GM12891 (cell line): ENCODE measurements at places on chromosomes 7 and 10.

GRCh38 chr7:129095258-129095657, 40.3 kb upstream of the TNPO3 start:
- no peak for DNase-seq

- no peak for DNase-seq
Measured at GRCh38 chr7:158649279-158649678, 55.3 kb downstream of the NCAPG2 start.

GRCh38 chr7:92061154-92061553, 73.1 kb downstream of the CYP51A1 start:
- DNase-seq: no peak

GRCh38 chr10:32144817-32145688, 88.8 kb upstream of the KIF5B start:
- DNase-seq: no peak

GRCh38 chr7:80334196-80334595, 177.7 kb downstream of the GNAT3 start:
- no peak for DNase-seq

DNA sequence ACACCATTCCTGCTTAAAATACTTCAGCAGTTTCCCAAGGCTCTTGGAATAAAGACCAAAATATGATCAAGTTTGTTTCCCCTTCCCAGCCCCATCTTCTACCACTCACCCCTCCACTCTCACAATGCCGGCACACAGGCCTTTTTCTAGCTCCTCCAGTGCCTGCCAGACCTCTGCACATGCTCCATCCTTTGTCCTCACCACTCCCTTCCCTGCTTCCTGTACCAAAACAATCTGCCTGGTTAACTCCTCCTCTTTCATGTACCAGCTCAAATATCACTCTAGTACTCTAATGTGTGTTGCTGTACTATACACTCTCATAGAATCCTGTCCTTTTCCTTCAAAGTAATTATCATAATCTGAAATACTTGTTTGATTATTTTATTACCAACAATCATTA, 19.4 kb downstream of the SCRN1 start:
- no peak for DNase-seq

- DNase-seq: no peak
Measured at GRCh38 chr10:51521605-51522004, 177.8 kb downstream of the CSTF2T start.

- DNase-seq: no peak
Measured at GRCh38 chr7:136039577-136040345, 62.6 kb upstream of the MTPN start.

DNA sequence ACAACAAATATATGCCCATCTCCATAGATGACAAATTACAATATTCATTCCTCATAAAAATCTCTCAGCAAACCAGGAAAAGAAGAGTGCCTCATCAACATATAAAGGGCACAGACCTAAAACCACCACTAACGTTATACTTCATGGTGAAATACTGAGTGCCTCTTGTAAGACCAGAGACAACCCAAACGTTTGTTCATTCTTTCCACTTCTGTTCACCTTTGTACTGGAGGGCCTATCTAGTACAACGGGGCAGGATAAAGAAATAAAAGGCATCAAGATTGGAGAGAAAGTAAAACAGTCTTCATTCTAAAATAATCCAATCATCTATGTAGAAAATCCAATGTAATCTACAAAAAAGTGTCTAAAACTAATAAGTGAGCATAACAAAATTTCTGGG, 79.1 kb downstream of the LARP4B start:
- no peak for DNase-seq

DNA sequence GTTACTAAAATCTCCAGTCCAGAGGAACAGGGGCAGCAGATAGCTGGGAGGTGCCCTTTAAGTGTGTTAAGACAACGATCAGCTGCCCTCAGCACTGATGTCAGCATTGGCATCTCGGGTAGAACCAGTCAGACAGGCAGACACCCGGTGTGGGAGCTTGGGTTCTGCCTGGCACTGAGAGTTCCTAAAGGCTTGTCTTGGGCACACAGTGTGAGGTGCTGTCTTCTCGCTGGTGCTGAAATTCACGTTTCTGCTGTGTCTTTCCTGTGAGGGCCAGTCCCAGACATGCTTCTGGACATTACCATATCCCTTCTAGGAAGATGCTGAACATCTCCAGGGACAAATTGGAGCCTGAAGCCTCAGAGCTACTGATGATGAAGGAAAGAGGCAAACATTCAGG, 156.2 kb downstream of the DNAJB6 start:
- DNase-seq: no peak

DNA sequence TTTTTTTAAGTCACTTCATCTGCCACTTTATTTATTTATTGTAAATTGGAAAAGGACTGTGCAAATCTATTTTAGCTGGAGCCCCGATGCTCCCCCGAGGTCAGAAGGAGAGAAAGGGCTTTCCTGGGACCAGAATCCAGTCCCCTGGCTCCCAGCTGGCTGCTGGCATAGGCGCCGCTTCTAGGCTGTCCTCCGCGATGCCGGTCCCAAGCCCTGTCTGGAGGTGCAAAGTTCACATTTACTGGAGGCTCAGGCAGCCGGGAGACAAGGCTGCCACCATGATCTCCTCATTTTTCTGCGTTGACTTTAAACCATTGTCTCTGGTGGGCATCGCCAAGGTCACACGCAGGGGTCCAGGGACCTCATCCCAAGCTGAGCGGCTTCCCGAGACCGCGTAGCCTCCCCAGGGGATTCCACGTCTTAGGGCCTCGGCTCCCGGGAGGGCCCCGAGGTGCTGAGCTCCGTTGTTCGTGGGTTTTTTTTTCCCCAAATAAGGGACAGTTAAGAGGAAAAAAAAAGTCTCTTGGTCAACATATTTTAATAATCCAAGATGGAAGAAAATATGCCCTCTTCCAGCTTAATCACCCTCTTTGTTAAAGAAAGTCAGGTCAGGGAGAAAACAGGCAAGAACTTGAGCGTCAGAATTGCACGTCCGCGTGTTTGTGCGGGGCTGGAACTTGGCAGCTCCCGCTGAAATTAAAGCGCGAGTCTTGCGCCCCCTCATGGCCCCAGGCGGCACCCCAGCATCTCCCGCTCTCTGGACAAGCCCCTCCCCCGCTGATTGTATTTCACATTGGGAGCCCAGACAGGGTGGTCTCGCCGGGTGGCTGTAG, 11.9 kb downstream of the RGR start:
- no peak for DNase-seq

DNA sequence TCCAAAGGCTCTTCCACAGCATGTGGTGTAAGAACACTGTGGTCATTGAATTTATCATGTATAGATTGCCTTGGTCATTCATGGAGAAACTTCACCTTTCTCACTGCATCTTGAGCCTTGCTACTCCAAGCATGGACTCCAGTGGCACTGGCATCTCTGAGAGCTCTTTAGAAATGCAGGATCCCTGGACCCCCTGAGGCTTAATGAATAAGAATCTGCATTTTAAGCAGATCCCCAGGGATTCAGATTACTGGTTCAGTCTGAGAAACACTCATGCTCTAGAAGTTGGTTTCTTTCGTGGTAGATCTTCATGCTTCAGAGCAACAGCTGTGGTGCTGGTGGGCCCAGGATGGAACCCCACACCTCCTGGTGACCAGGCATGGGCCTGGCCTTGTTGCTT, 63.2 kb downstream of the CFAP58 start:
- no peak for DNase-seq
